ENCODE measurements at places on chromosomes 7 and 10. TPM values are rescaled to one million over a fixed set of nuclear protein-coding genes. Genes with fewer than 3 reads are reported as not detected.
A peak's percentile ranks its signal among the peaks of the same experiment; 100 is the strongest.

- no peaks in the 10 kb centered on the region for H3K4me1 ChIP-seq
- H3K27me3 ChIP-seq, result no peaks in the 10 kb centered on the region
- no peaks in the 10 kb centered on the region for H3K36me3 ChIP-seq
- H3K4me3 ChIP-seq, result no peak overlapping the region
- no peak for DNase-seq
- H3K27ac ChIP-seq, result no peak overlapping the region
Observed at GRCh38 chr10:4070921-4071660, 286.1 kb upstream of the KLF6 start.

Gene CCAR1
- 88.5 TPM for total RNA-seq

Gene ICA1
- 12.8 TPM for total RNA-seq

Gene FKBP6
- total RNA-seq, result not detected

- H3K36me3 ChIP-seq, result no peaks in the 10 kb centered on the region
- H3K27ac ChIP-seq, result no peak overlapping the region
- DNase-seq, result no peak
- H3K4me1 ChIP-seq, result no peaks in the 10 kb centered on the region
- no peak overlapping the region for H3K4me3 ChIP-seq
Observed at GRCh38 chr10:48254750-48255512, 19.6 kb downstream of the FRMPD2 start.

Gene PPP1R9A
- total RNA-seq, result 28.9 TPM

Gene ARPC1B
- 300 TPM for total RNA-seq

Gene MAGI2
- 56.6 TPM for total RNA-seq

- DNase-seq, result peak; percentile 96
- H3K4me1 ChIP-seq, result peaks cover 38% of the 10 kb centered on the region
- peak within 1 kb of the TSS; percentile 73 for H3K4me3 ChIP-seq
- H3K36me3 ChIP-seq, result peaks cover 18% of the 10 kb centered on the region
- peak within 1 kb of the TSS; percentile 83 for H3K27ac ChIP-seq
Observed at GRCh38 chr10:78029269-78030226, at the start of gene POLR3A. Gene POLR3A (minus strand): TSS chr10:78029515. CDS start chr10:78029407, 108 bp downstream.

Gene CLDN3
- total RNA-seq, result not detected

GRCh38 chr10:34075254-34075926, 739.7 kb downstream of the PARD3 start:
- H3K27me3 ChIP-seq, result no peaks in the 10 kb centered on the region
- no peak overlapping the region for H3K27ac ChIP-seq
- H3K4me3 ChIP-seq, result no peak overlapping the region
- H3K36me3 ChIP-seq, result no peaks in the 10 kb centered on the region
- no peaks in the 10 kb centered on the region for H3K4me1 ChIP-seq

- H3K27ac ChIP-seq, result no peak overlapping the region
- DNase-seq, result no peak
- no peak overlapping the region for H3K4me3 ChIP-seq
Observed at GRCh38 chr10:21100190-21100589, 203.1 kb upstream of the NEBL start.

Gene POMZP3
- total RNA-seq, result 8.3 TPM

Gene NPSR1
- total RNA-seq, result not detected

Gene PNLIPRP3
- not detected for total RNA-seq

DNA sequence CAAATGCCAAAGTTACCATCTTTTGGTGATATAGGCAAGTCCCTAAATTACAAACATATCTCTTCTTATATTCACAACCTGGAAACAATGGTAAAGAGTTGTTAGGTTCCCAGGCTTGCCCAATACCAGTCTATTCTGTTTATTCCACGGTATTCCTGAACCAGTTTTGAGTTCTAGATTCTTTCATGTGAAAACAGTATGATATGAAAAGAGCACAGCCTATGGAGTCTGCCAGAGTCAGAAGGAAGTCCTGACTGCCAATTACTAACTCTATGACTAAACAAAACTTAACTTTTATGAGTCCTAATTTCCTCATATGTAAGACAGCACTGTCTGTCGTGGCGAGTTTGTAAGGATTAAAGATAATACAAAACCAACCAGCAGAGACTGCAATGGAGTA, 5.6 kb downstream of the ABI1 start:
- H3K36me3 ChIP-seq, result no peaks in the 10 kb centered on the region
- no peak overlapping the region for H3K27ac ChIP-seq
- no peak for DNase-seq
- peaks cover 16% of the 10 kb centered on the region for H3K4me1 ChIP-seq
- H3K4me3 ChIP-seq, result no peak overlapping the region

DNA sequence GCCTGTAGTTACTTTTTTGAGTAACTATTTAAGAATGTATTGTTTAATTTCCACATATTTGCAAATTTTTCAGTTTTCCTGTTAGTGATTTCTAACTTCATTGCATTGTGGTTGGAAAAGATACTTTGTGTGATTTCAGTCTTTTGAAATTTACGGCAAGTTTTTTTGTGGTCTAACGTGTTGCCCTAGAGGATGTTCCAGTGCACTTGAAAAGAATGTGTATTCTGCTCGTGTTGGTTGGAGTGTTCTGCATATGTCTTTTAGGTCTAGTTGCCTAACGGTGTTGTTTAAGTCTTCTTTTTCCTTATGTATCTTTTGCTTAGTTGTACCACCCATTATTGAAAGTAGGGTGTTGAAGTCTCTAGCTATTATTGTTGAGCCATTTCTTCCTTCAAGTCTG, 59.7 kb downstream of the LCOR start:
- no peak for DNase-seq
- no peak overlapping the region for H3K27ac ChIP-seq
- H3K36me3 ChIP-seq, result no peaks in the 10 kb centered on the region
- H3K4me1 ChIP-seq, result no peaks in the 10 kb centered on the region
- no peak overlapping the region for H3K4me3 ChIP-seq
- no peaks in the 10 kb centered on the region for H3K27me3 ChIP-seq

Gene ITGA8
- 5.5 TPM for total RNA-seq

DNA sequence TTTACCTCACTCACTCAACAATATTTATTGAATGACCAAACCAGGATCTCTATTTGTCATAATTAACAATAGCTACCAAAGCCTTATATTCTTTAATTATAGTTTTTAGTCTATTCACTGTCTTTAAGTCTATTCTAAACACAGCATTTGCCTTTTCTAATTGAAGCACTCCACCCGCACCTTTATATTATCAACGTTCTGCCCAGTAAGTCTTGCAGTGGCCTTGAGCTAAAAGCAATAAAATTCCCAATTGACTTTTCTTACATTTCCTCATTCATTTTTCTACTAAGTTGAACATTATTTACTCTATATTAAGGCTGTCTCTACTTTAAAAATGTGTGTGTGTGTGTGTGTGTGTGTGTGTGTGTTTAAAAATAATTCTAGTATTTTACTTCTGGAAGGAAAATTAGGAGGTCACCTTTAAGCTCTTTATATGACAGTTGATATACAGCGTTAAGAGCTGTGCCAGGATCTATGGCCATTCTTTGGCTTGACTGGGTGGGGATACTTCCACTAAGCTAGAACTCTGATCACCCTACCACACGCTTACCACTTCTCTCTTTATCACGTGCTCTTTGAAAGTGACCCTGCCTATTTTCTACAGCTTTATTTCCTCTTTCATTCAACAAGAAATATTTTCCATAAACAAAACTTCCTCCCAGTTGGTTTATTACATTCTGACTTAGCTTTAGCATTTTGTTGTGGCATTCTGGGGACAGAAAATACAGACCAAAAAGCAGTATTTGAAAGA, 8.8 kb downstream of the PAPSS2 start:
- no peaks in the 10 kb centered on the region for H3K27me3 ChIP-seq
- H3K4me1 ChIP-seq, result peaks cover 29% of the 10 kb centered on the region
- no peaks in the 10 kb centered on the region for H3K36me3 ChIP-seq

DNA sequence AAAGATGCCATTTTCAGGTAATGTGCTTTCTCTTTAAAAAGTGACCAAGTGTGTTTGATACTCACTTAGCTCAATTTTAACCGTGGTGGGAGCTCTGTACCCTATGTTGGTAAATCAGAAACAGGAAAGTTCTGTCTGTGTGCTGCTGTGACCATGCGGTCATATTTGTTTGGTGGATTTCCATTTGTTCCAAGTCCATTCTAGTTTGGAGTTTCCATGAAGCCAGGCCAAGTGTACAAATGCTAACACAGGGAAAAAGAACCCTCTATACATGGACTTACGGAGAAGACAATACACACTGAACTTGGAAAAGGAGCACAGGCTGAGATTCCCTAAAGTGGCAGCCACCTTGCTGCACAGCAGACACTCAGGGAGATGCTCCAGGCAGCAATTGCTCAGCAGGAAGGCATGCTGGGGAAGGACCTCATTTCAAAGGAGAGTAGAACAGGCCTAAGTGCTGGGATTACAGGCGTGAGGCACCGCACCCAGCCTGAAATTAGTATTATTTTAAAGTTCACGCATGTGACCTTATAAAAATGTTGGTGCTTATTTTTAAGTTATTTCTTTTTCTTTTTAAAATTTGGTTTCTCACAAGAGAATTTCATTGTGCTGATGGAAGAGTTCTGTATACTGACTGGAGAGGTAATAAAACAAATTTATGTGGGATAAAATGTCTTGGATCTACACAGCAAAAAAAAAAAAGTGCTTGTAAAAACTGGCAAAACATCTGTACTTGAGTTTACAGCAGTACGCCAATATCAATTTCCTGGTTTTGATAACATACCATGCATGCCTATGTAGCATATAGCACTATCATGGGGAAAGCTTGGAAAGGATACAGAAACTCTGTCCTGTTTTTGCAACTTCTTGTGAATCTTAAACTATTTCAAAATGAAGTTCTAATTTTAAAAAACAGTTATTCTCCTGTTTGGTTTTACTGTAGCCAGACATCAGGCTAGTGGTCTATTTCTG, 436.2 kb downstream of the KCNMA1 start:
- H3K27ac ChIP-seq, result no peak overlapping the region
- no peaks in the 10 kb centered on the region for H3K4me1 ChIP-seq
- H3K36me3 ChIP-seq, result no peaks in the 10 kb centered on the region
- no peak overlapping the region for H3K4me3 ChIP-seq

GRCh38 chr7:156005202-156005691, 193.0 kb upstream of the SHH start:
- H3K27me3 ChIP-seq, result no peaks in the 10 kb centered on the region
- H3K27ac ChIP-seq, result no peak overlapping the region
- DNase-seq, result no peak
- no peak overlapping the region for H3K4me3 ChIP-seq
- no peaks in the 10 kb centered on the region for H3K36me3 ChIP-seq

- no peaks in the 10 kb centered on the region for H3K27me3 ChIP-seq
- no peak overlapping the region for H3K4me3 ChIP-seq
- DNase-seq, result no peak
- no peak overlapping the region for H3K27ac ChIP-seq
- no peaks in the 10 kb centered on the region for H3K4me1 ChIP-seq
- H3K36me3 ChIP-seq, result no peaks in the 10 kb centered on the region
Observed at GRCh38 chr10:266974-267425, 131.7 kb downstream of the ZMYND11 start.

Gene MACC1
- total RNA-seq, result 1.3 TPM

DNA sequence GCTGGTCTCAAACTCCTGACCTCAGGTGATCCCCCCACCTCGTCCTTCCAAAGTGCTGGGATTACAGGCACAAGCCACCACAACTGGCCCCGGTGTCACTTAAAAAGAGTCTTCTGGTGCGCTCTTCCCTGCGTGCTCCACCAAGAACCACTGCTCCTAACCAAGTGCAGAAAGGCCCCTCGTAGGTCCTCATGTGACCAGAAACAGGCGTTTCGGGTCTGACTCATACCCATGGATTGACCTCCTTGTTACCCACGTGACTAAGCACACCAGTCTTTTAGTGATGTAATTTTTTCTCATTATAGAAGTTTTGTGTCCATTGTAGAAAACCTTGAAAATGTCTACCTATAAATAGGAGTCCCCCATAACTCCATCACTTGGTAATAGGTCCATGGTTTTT, 13.9 kb downstream of the FKBP6 start:
- no peaks in the 10 kb centered on the region for H3K27me3 ChIP-seq
- no peak overlapping the region for H3K4me3 ChIP-seq
- no peaks in the 10 kb centered on the region for H3K4me1 ChIP-seq
- H3K36me3 ChIP-seq, result no peaks in the 10 kb centered on the region

DNA sequence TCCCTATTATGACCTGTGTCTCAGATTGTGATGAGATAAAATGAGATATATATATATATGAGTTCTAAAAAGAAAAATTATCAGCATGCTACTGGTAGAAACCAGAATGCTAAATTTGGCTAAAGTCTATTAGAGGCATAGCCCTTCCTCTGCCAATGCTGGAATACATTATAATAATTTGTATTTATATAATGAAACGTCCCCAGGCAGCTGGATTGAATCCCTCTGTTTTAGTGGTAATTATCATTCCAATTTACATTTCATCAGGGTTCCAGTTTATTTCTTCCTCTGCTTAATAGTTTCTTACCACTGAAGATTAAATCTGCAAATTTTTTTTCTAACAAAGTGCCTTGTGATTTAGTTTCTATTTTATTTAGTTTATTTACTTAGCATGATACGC, 71.8 kb upstream of the ABI1 start:
- no peaks in the 10 kb centered on the region for H3K27me3 ChIP-seq
- no peak overlapping the region for H3K27ac ChIP-seq
- DNase-seq, result no peak
- no peak overlapping the region for H3K4me3 ChIP-seq
